ENCODE measurements at places on chromosomes 6 and 20.

DNA sequence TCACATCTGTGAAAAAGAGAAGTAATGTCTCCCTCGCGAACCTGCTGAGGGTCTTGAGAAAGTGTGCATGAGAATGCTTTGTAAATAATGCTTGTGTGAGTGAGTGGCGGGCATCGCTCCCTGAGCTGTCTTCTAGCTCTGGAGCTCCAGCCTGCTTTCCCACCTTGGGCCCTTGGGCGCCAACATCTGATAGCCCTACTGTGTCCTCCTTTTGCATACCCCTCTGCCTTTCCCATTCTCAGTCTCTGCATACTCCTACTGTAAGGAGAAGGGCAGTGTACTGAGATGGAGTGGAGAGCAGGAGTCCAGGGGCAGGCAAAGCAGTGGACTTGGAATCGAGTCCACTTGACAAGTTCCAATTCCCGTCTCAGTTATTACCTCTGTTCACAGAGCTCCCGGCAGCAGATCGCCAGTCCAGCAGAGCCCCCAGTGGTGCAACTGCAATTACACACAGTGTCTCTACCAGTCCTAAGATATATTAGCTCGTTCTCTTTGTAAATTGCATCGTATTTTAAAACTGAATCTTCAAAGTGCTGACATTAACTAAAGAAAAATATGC, 847 bp upstream of the NCR2 start:
- DNase-seq, result no peak

- DNase-seq, result no peak
Measured at GRCh38 chr20:50343125-50343489, 152.5 kb downstream of the CEBPB start.

DNA sequence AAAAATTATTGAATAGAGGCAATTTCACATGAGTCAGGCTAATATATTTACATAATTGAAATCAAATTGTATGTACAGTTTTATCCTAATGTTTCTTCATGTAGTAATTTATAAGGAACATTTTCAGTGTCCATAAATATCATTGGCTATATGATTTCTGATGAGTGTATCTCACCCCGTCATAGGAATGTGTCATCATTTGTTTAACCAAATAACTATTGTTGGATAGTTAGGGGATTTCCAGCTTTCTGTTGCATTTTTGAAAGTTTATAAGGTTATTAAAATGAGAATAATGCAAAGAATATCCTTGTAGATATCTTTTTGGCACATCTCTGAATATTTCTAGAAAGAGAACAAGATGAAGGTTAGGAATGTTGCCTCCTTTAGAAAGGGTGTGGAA, 39.0 kb downstream of the SYTL3 start:
- no peak for DNase-seq

DNA sequence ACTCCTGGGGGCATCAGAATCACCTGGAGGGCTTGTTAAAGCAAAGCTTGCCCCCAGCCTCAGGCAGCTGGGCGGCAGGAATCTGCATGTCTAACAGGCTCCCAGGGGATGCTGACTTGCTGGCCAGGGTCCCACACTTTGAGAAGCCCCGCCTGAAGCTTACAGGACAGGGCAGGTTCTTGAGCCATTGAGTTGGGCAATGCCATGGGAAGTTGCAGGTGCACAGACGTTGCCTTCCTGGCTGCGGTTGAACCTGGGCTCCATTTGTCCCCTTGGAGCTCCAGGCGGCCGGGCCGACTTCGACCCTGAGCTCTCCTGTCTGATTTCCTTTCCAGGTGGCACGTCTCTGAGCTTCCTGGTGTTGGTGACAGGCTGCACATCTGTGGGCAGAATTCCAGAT, 46.8 kb downstream of the SYNJ2 start:
- DNase-seq, result no peak

- no peak for DNase-seq
Measured at GRCh38 chr6:33333666-33334065, 16.1 kb upstream of the ZBTB22 start.

DNA sequence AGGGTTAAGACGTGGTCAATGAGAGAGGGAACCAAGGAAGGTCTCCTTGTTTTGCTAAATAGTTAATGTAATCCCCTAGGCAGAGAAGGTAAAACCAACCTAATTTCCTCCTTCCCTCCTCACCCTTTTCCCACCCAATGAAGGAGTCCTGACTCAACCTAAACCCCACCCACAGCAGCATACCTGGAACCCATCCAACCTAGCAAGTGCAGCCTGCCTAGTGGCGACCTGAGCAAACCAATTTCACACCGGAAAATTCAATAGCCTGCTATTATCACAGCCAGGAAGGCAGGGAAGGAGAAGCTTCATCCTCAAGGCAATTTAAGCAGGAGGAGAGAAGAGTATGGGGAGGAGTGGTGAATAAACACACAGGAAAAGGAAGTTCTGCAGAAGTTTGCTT, 46.9 kb downstream of the OSTM1 start:
- DNase-seq, result no peak

DNA sequence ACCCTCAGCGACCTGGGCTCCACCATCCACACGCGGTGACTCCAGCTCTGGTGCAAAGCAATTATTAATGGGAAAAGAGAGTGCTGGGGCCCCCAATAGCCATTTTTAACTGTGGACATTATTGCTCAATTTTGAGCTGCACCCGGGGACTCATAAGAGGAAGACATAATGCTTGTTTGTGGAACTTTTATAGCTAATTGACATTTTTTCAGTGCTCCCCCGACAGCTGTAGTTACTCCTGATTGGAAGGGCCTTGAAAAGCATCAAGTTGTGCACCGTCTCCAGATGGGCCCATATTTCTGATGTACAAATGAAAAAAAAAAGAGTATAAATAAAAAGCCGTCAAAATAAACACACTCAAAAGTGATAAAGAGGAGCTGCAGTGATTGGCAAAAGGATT, 327.0 kb downstream of the KIF16B start:
- DNase-seq, result no peak

DNA sequence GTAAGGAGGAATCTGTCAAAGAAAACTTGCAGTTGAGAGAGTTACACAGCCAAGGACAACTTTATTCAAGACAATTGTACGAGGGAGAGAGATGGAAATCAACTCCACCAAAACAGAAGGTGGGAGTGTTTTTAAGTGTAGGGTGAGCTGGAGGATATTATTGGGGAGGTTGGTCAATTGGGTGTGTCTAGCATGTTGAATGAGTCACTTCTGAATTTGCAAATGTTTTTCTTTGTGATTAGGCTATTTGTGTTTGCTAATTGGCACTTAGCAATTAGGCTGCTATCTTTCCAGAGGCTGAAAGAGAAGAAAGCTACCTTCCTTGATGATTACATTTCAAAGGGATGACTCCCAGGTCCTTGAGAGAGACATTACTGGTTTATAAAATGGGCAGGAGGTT, 441.1 kb downstream of the MEI4 start:
- no peak for DNase-seq

GRCh38 chr6:143885116-143885515, 20.8 kb downstream of the ZC2HC1B start:
- no peak for DNase-seq

Data from stimulated activated naive B cell treated with anti-CD40 and anti-IgM and Interleukin-4, amounts not matched to agents 10 μg/mL and 1 μg/mL and 100 μg/mL, for 72 hours (primary cell).